Daoy (cell line): ENCODE measurements at places on chromosomes 1 and 21. TPM values are rescaled to one million over a fixed set of nuclear protein-coding genes. Genes with fewer than 3 reads are reported as not detected.

Gene S100A7
- not detected in 2 replicates for total RNA-seq

Gene PLCH2
- total RNA-seq, result 0.06 TPM in 1 of 2 replicates, not detected in the other

Gene ADCY10
- not detected in 2 replicates for total RNA-seq

Gene TENT5C
- total RNA-seq, result under 0.01 TPM in 1 of 2 replicates, not detected in the other

Gene DAB1
- not detected in 2 replicates for total RNA-seq

Gene TFF3
- total RNA-seq, result 2.4 and 3.4 TPM in 2 replicates

Gene PCP4L1
- total RNA-seq, result 0.06 TPM in 1 of 2 replicates, not detected in the other
